ENCODE measurements at places on chromosomes 12 and 14.

DNA sequence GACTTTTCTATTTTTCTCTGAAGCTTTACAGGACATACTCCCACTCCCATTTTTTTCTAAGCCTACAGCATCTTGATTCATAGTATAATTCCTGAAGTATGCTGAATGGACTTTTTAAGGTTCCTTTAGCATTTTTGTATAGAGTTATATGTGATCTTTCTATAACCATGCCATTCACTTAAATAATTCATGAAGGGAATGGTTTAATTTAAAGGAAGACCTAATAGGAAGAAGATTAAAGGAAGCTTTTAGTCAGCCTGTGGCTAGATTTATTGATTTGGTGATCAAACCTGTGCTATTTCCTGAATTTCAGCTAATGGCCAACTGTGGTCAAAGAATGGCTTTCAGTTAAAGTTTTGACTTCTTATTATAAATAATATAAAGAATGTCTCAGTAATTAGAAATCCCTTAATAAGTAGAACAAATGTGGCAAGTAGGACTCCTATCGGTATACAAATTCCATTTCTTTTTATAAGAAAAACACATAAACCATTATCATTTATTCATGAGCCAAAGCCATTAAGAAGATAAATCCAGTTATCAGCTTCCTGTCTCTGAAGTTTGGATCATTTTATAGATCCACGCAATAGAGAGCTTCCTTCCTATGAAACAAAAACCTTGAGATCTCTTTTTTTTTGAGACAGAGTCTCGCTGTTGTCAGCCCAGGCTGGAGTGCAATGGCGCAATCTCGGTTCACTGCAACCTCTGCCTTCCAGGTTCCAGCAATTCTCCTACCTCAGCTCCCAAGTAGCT is 4.0 kb upstream of the MAPK1IP1L start:
- H3K36me3 ChIP-seq, result no peaks in the 10 kb centered on the region
- DNase-seq, result no peak
- no peak overlapping the region for H3K27ac ChIP-seq
- H3K27me3 ChIP-seq, result no peaks in the 10 kb centered on the region
- no peak overlapping the region for H3K4me3 ChIP-seq

GRCh38 chr12:22491034-22491433 is 53.3 kb downstream of the C2CD5 start:
- H3K27me3 ChIP-seq, result no peaks in the 10 kb centered on the region
- no peak overlapping the region for H3K27ac ChIP-seq
- H3K4me1 ChIP-seq, result no peaks in the 10 kb centered on the region
- no peak overlapping the region for H3K4me3 ChIP-seq
- no peaks in the 10 kb centered on the region for H3K36me3 ChIP-seq

DNA sequence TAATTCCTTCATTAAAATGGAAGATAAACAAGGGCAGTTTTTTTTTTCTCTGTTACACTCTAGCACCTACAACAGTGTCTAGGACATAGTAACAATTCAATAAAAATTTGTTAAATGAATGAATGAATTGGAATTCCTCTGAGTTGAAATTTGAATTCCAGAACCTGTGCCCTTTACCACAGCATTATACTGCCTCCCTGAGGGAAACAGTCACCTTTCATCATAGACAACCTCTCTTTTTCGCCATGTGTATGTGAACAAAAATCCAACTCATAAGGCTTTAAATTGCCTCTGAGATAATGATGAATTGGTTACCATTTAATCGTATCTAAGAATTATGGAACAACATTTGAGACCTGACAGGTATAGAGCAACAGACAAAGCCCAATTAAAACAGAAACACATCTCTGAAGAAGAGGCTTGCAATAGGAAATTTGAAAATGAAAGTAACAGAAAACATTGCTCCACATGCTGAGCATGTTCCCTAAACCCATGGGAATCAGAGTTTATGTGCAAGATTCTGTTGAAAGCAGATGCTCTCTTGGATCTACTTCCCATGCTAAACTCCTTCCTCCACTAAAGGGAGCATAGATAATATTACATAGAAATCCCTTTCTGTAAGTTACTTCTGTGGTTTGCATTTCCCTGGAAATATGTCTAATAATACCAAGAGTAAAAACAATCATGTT is 657.8 kb downstream of the GALC start:
- no peak for DNase-seq
- no peaks in the 10 kb centered on the region for H3K4me1 ChIP-seq
- no peaks in the 10 kb centered on the region for H3K27me3 ChIP-seq
- H3K36me3 ChIP-seq, result no peaks in the 10 kb centered on the region

- no peaks in the 10 kb centered on the region for H3K4me1 ChIP-seq
- H3K4me3 ChIP-seq, result no peak overlapping the region
- no peaks in the 10 kb centered on the region for H3K27me3 ChIP-seq
- DNase-seq, result no peak
Measured at GRCh38 chr12:115570069-115570777, 707.3 kb downstream of the MED13L start.

DNA sequence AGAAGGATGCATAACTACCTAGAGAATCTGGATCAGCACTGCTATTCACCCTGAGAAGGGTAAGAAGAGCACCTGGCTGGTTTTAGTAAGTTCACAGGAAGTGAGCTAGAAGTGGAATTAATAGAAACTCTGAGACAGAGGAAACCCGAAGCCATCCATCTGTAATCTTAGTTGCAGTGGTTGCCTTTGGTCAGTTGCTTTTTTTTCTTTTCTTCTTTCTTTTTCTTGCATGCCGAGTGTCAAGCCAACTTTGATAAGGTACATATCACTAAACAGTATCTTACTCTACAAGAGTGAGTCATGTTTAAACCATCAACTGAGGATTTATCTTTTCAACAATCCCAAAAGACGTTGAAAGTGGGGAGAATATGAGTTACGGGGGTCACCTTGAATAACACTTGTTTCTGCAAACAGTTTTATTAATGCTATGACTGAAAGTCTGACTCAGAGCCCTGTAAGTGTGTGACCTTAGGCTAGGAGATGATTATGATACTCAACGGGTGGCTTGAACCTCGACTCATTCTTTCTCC is 26.7 kb downstream of the C12orf75 start:
- H3K4me3 ChIP-seq, result no peak overlapping the region
- no peak overlapping the region for H3K27ac ChIP-seq
- peaks cover 2% of the 10 kb centered on the region for H3K4me1 ChIP-seq
- DNase-seq, result no peak
- H3K36me3 ChIP-seq, result no peaks in the 10 kb centered on the region
- no peaks in the 10 kb centered on the region for H3K27me3 ChIP-seq

GRCh38 chr12:29957835-29958234 is 174.1 kb upstream of the TMTC1 start:
- no peaks in the 10 kb centered on the region for H3K27me3 ChIP-seq
- H3K4me3 ChIP-seq, result no peak overlapping the region
- no peak overlapping the region for H3K27ac ChIP-seq
- H3K4me1 ChIP-seq, result no peaks in the 10 kb centered on the region
- H3K36me3 ChIP-seq, result no peaks in the 10 kb centered on the region
- DNase-seq, result no peak

GRCh38 chr14:22872033-22872832 is 693 bp downstream of the LRP10 start:
- H3K4me3 ChIP-seq, result peak overlapping the region; percentile 94
- no peaks in the 10 kb centered on the region for H3K27me3 ChIP-seq
- H3K4me1 ChIP-seq, result no peaks in the 10 kb centered on the region
- H3K36me3 ChIP-seq, result peaks cover 10% of the 10 kb centered on the region

GRCh38 chr12:89710873-89711750 is 2.5 kb upstream of the ATP2B1 start:
- DNase-seq, result no peak
- H3K27me3 ChIP-seq, result peaks cover 5% of the 10 kb centered on the region
- no peaks in the 10 kb centered on the region for H3K4me1 ChIP-seq
- H3K36me3 ChIP-seq, result no peaks in the 10 kb centered on the region

DNA sequence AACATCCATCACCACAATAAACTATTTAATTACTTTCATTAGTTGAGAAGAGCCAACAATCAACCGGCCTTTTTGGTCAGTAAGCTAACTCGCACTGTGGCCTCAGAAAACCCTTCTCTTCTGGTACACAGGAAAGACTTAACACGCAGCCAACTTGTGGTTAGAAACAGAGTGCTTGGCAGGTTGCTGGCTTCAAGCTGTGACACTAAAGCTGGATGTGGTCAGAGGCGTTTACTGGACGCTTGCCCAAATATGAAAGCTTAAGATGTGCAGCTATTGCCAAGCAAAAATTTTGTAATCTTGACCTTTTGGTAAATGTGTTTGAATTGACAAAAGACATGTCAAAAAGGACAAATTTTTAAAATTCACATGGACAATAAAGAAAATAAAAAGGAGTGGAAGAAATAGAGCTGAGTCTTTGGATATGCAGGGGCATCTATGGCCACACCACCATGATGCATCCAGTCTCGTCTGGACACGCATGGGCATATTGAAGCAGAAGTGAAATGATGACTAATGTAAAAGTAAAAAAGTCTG is 2.6 kb upstream of the KLRK1 start:
- H3K27ac ChIP-seq, result no peak overlapping the region
- H3K36me3 ChIP-seq, result no peaks in the 10 kb centered on the region
- H3K27me3 ChIP-seq, result no peaks in the 10 kb centered on the region
- DNase-seq, result no peak

DNA sequence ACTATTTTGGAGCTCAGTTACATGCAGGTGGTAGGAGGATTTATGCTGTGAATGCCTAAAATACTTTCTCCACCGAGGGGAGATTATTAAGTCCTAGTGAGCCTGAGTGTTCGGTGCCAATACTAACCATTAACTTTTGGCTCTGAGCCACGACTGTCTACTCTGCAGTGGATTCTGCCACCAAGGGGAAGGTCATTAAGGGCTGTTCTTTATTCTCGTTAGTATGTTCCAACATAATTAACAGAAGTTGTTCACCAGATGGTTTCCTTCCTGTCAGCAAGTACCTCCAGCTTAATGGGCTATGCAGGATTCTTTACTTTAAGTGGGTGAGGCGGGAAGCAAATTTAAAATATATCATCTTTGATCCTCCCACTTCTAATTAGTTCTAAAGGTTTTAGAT is 326.3 kb downstream of the BMP4 start:
- no peak overlapping the region for H3K27ac ChIP-seq
- DNase-seq, result no peak
- no peak overlapping the region for H3K4me3 ChIP-seq
- no peaks in the 10 kb centered on the region for H3K27me3 ChIP-seq
- no peaks in the 10 kb centered on the region for H3K36me3 ChIP-seq
